ENCODE measurements at places on chromosomes 7 and 10.

DNA sequence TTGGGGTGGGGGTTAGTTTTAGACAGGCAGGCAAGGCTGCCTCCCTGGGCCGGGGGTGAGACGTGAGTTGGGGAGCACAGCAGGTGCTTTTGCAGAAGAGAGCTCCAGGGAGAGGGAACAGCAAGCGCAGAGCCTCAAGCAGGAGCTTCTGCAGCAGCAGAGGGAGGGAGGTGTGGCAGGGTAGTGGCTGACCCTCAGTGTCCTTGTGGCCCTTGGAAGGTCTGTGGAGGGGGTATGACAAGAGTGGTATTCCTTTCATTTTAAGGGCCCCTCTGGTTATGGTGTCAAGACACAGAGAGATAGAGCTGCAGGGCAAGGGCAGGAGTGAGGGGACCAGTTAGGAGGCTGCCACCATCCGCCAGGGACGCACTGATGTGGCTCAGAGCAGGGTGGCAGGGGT lies 138.9 kb downstream of the EBF3 start:
- no peak for DNase-seq

DNA sequence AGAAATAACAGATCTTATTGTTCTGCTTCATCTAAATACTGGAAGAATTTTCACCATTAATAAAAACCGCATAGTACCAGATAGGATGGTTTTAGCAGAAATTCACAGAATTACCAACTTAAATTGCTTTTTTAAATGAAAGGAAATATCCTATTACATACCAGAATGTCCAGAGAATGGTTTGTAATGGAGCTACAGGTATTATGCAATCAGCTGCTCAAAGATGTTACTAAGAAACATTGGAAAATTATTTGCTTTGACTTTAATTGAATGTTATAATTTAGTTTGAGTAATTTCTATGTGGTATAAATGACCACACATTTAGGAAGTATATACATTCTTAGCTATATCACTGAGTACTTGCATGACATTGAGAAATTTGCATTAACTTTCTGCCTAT lies 338.3 kb downstream of the ETV1 start:
- no peak for DNase-seq

DNA sequence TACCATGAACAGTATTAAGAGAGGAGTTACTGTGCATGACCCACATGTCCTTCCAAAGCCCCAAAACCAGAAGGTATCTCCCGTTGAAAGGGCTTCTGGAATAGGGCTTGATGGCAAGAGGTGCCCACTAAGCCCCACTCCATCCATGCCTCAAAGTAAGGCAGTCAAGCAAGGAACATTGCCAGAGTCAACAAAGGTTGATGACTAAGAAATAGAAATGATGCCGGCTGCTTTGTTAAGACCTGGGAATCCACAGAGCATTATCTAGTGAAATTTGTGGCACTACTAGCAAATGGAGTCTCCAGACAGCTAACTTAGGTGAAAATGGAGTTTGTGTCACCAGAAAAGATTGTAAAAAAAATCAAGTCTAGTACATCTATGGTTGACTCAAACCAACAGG lies 6.2 kb downstream of the SFR1 start:
- DNase-seq, result no peak

DNA sequence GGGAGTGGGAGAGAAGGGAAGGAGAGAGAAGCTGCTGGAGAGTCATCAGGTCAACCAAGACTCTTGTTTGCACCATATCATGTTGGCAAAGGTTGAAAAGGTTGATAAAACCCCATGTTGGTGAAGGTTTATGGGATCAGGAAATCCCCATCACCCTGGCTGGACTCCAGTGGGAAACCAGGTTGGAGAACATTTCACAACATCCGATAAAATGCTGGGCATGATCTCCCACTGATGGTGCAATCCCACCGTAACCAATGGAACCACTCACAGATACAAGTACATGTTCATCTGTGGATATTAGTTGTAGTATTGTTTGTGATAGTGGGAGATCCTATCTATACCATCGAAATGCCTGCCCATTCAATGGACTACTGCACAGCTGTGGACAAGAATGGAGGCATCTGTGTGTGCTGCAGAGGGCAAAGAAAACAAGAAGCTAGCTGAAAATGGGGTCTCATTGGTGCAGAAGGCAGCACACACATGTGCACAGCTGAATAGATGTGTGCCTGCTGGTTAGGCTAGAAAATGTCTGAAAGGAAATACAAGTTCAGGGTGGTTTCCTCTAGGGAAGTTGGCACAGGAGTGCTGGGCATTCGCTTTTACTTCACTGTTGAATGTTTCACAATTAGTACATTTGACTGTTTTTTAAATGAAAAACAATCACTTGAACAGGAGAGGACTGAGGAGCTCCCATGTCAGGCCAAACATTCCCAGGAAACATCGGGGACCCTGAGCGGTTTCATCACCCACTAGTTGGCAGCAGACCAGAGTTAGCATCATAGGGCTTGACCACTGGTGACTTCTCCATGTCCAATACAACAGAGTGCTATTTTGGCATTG lies 80.4 kb upstream of the MGMT start:
- DNase-seq, result no peak

DNA sequence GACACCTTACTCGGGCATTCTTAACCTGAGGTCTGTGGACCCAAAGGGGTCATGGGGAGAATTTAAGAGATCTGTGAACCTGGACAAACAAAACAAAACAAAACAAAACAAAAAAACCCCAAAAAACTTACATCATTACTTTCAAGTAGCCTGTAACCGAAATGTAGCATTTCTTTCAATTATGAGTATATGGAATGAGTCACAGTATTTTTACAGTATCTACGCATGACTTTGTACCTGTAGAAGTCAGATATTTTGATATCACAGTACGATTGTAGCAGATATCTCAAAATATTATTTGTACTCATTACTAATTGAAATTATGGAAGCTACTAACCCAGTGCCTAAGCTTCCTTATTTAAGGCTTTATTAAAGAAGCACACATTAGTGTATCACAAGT lies 210.2 kb downstream of the JAZF1 start:
- DNase-seq, result no peak

DNA sequence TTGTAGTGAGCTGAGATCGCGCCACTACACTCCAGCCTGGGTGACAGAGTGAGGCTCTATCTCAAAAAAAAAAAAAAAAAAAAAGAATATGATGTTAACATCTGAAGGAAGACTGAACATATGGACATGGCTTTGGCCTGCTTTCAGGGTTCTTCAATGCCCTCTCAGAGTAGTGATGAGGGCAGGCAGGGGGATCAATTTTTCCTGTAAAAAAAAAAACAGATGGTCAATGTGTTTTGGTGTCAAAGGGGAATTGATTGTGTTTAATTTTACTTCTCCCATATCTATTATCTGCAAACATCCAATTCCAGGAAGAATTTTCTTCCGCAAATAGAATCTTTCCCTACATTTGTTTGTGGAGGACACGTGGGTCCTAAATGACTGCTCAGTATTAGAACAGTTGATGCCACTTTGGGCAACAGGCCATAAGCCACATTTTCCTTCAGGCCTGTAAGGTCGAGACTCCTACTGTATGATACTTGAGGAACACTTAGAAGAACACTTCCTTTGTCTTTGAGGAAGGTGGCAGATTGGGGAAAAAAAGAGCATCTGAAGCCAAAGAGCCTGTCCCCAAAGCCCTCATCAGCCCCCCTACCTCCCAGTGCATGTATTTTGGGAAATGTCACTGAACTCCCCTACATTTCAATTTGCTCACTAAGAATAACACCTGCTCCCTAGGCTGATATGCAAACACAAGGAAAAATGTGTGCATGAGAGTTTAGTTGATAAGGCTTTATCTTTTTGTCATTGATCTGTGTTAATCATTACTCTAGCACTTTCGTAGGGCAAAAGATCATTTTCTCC lies 28.3 kb downstream of the MGAM2 start:
- no peak for DNase-seq

DNA sequence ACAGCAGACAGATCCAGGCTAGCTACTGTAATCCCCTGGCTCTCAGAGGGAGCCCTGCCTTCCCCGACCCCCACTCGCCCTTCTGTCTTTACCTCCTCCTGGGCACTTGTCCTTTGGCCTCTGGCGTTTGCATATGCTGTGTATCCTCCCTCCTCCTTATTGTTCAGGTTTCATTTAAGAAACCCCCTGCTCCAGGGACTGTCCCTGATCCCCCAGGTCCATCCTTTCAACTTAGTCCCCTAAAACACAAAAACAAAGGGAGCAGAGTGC lies 25.7 kb downstream of the GRID1 start:
- DNase-seq, result no peak

GRCh38 chr10:130333185-130333584 lies 197.0 kb downstream of the GLRX3 start:
- DNase-seq, result peak; percentile 17

DNA sequence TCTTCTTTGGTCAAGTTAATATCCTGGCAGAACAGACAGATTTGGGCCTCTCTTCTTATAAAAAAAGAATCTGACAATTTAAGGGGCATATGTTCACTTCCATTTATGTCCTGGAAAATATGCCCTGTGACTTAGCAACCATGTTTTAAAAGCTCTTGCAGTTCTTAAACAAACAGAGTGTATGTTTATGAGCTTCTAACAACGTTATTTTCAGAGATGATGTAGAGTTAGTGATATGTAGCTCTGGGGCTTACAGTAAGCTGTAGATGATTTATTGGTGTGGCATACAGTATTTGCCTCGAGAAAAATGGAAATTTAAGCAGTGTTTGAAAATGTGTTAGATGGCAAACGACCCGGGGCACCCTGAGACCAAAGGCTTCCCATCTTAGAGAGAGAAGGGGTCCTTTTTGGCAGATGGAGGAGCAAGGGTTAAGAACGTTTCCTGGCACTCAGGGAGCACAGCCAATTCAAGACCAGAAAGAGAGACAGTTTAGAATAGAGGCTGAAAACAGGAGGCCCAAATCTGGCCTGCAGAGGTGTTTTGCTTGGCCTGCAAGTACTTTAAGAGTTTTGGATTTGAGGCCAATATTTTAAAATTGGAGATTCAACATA lies 397.5 kb downstream of the KCNMA1 start:
- DNase-seq, result no peak

GRCh38 chr10:115606086-115606485 lies 512.9 kb downstream of the ATRNL1 start:
- no peak for DNase-seq

- DNase-seq, result no peak
Measured at GRCh38 chr7:7805511-7806153, 87.2 kb upstream of the RPA3 start.

DNA sequence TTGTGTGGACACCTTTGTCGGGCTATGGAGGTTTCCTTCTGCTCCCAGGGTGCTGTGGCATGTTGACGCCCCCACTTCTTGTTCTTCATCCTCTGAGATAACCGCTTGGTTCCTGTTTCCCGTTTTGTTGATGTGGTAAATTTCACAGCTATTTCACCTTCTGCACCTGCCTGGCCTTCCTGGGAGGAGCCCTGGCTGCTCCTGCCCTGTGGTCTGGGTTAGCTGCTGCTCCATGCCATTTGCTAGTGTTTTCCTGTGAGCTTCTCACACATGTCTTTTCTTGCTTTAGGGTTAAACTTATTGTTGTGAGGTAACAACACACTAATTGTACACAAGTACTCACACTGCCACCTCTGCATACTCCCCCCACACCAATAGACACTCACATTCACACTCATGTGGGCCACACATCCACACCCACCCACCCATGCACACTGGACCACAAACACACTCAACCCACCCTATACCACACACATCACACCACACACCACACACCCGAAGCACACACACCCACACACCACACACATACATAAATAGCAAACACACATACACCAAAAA lies 46.5 kb upstream of the MSMB start:
- DNase-seq, result no peak

DNA sequence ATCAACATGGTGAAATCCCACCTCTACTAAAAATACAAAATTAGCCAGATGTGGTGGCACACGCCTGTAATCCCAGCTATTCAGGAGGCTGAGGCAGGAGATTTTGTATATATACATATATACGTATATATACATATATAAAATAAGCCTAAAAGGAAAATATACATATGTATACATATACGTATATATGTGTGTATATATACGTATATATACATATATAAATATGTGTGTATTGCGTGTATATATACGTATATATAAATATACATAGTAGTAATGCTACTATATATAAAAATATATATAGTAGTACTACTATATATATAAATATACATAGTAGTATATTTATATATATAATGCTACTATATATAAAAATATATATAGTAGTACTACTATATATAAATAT lies 26.5 kb upstream of the PBLD start:
- DNase-seq, result no peak

GRCh38 chr7:48046458-48046857 lies 11.1 kb downstream of the C7orf57 start:
- DNase-seq, result no peak

- DNase-seq, result no peak
Measured at GRCh38 chr10:80529604-80530003, 8.1 kb upstream of the SH2D4B start.

GRCh38 chr7:5384618-5385017 lies 39.0 kb downstream of the TNRC18 start:
- DNase-seq, result no peak

DNA sequence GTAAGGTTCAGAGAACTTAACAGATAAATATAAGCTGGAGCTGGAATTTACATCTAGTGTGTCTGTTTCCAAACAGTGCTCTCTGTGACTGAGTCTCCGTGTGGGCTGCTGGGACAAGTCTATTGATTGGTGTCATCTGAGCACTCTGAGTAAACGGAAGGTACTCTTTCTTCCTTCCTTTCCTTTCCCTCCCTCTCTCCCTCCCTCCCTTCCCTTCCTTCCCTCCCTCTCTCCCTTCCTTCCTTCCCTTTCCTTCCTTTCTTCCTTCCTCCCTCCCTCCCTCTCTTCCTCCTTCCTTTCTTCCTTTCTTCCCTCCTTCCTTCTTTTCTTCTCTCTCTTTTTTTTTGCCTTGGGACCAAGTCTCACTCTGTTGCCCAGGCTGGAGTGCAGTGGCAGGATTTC lies 61.8 kb downstream of the ANKRD61 start:
- no peak for DNase-seq

DNA sequence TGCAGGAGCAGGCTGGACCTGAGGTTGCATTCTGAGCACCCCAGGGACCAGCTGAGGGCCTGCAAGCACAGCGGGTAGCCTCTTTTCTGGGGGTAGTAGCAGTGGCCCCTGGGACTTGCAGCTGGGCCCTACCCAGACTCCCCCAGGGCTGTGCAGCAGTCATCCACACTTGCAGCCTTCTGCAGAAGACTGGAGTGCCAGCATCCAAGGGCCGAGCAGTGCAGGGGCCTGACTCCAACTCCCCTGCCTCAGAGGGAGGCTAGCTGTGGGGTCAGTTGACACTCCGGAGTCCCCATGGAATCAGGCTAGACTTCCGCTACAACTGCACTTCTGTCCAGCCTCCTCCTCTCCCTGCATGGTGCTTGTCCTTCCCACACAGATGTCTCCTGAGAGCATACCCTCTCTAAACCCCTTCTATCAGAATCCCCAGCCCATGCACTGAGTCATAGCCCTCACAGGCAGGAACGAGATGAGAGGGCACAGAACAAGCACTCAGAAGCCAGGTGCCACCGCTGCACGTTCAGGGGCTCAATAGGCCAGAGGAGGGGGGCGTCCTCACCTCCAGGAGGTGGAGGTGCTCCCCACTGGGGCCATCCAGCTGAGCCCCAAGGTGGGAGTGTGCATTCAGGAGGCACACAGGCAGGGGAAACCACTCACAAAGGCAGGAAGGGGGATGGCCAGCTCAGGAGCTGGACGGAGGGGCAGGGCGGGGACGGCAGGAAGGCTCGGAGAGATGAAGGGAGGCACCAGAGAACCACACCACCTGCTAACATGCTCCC lies 7.5 kb downstream of the RASGEF1A start:
- no peak for DNase-seq

GRCh38 chr10:133088956-133089800 lies 1.5 kb downstream of the ADGRA1 start:
- no peak for DNase-seq

GRCh38 chr10:5906651-5907050 lies 16.6 kb downstream of the FBH1 start:
- DNase-seq, result no peak
